ENCODE measurements at places on chromosomes 1 and 21.
A peak's percentile ranks its signal among the peaks of the same experiment; 100 is the strongest.

GRCh38 chr21:32206631-32207405 is 72.0 kb downstream of the MIS18A start:
- no peak for DNase-seq

- DNase-seq: no peak
These were observed 5.1 kb upstream of the ARNT start for GRCh38 chr1:150881331-150882070.

DNA sequence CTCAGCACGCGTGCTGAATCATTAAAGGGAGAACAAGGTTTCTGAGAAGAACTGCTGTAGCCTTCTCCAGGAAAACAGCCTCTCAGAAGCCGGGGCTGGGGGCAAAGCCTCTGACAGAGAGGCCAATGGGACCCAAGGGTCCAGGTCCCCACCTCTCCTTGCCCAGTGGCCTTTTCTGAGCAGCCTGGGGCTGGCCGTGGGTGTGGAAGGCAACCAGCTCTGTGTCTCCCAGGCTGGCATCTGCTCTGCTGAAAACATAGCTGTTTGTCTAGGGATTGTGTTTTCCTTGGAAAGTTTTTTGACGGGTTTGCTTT is 261.2 kb downstream of the NPHP4 start:
- no peak for DNase-seq

- DNase-seq: peak; percentile 54
These were observed at the start of gene CSRP1 for GRCh38 chr1:201506557-201507359. Gene CSRP1 (minus strand): TSS chr1:201507123. CDS start chr1:201496303, 10,820 bp downstream.

DNA sequence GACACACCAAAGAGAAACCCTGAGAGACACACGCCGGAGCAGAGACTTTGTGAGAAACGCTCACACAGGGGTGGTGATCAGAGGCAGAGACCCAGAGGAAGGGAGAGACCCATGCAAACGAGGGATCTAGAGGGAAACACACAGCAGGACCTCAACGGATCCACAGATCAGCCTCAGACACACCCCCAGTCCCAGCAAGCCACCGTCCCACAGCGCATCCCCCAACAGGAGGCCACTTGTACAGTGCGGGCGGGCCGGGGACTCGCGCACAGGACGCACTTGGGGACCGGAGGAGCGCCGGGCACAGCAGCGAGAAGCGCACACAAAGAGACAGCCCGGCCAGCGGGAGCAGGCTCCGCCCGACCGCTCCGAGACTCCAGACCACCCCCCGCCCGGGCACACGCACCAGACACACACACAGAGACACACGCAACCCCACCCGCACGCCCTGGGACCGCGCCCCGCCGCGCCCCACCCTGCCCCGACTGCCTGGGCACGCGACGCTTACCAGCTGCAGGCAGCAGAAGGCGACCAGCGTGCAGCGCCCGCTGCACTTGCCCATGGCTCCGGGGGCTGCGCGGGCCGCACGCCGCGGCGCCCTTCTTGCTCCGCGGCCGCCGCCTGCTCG is 587 bp downstream of the NKAIN1 start:
- no peak for DNase-seq

GRCh38 chr1:214086945-214087344 is 99.2 kb downstream of the PROX1 start:
- DNase-seq: no peak

GRCh38 chr1:68571454-68572235 is 74.8 kb upstream of the DEPDC1 start:
- no peak for DNase-seq

GRCh38 chr1:20725189-20726117 is 7.0 kb downstream of the SH2D5 start:
- DNase-seq: no peak

DNA sequence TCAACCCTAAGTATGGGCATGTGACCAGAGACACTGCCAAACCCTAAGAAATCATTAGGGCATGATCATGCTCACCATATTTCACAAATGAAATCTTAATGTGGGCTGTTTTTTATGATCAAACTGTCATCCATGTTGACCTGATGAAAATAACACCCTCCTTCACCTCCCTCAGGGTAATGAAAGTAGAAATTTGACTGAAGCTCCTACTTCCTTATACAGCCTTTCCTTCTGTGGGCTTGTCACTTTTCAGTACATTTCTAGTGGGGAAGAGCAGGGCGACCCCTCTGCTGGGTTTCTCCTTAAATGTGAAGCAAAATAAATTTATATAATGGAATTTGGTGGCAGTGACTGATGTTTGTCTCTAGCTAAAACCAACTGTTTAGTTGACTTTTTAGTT is 25.9 kb downstream of the IVNS1ABP start:
- no peak for DNase-seq

- no peak for DNase-seq
These were observed 856 bp downstream of the NRDC start for GRCh38 chr1:51877434-51878307.

DNA sequence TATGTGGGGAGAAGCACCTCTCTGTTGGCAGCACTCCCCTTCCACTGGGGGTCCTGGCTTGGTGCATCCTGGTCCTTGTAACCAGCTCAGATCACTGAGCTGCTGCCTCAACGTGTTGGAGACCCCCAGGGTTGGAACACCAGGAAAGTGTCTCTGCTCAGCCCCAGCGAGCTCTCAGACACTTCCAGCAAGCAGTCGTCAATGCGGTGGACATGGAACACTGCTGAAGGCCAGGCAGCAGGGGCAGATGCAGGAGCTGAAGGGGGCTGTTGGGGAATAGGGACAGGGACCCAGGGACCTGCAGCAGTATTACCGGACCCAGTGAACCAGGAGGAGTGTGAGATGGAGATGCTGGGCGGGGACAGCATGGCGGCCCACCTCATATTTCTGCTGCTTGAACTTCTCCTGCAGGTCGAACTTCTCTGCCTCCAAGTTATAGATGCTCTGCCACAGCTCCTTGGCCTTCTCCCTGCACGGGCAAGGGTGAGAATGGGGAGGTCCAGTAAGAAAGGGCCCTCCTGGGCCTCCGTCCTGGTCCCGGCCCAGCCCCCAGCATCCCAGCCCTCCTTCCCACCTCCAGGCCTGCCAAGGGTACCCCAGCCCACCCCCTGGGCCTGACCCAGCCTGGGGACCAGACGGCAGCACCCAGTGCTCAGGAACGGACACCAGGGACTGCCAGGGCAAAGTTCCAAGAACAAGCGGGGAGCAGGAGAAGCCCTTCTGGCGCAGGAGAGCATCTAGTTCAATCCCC is 16.4 kb downstream of the TNNT2 start:
- no peak for DNase-seq

DNA sequence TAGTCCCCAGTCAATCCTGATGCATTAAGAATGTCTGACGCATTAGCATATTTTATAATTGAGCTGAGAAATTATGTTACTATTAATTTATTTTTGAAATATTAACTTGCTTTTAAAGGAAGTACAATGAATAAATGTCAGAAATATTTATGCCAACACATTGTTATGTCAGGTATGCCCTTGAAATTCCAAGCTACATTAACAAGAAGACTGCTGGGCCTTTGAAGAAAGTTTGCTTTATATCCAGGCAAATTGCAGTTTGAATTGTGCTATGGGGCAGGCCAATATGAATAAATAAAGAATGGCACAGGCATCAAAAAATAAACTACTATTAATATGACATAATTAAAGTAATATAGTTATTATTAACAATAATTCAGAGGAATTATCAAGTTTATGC is 1391.3 kb downstream of the PLA2G4A start:
- no peak for DNase-seq

- DNase-seq: no peak
These were observed 79.9 kb downstream of the PTPN14 start for GRCh38 chr1:214471458-214471857.

GRCh38 chr1:27789540-27790041 is 16.6 kb downstream of the STX12 start:
- DNase-seq: no peak

DNA sequence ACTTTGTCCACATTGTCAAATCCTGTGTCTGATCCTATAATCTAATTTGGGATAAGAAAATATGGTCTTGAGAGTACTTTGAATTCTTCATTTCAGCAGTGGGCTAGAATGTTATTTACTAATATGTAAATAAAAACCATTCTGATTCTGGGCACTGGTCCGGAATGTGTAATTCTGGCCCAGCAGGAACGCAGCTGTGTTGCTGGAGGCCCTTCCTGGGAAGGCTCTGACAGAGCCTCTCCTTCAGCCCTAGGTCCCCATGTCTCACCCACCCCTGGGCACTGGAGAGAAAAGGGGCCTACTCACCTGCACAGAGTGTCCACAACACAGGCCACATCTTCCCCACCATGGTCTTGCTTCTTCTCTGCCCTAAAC is 251 bp downstream of the GPA33 start:
- no peak for DNase-seq

All from activated naive CD4-positive, alpha-beta T cell (primary cell).